ENCODE measurements at places on chromosomes 11 and 22. TPM values are rescaled to one million over a fixed set of nuclear protein-coding genes. Genes with fewer than 3 reads are reported as not detected.

Gene OR10AG1
- total RNA-seq = 0.19 TPM

Gene RAB38
- 5.9 TPM for total RNA-seq

Gene CABP4
- total RNA-seq = 0.87 TPM

Gene OSBP2
- total RNA-seq = 45.4 TPM

Gene YAP1
- 144 TPM for total RNA-seq

DNA sequence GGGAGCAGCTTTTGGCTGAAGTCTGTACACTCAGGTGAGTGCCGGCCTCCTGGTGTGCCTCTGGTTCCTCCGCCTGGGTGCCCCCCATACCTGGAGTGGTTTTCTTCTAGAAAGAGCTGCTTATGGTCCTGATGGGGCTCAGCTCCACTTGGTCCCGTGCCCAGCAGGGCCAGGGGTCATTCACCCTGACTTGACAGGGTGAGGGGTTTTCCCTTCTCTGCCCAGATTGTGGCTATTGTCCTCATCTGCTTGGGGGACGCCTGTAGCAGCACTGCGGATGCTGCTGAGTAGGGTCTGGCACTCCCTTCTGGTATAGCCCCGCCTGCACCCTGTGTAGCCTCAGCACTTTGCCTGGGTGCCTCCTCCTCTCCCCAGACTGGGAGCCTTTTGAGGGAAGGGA lies 8.2 kb downstream of the OMP start:
- no peak for DNase-seq

GRCh38 chr22:17350292-17350691 lies 19.0 kb upstream of the CECR2 start:
- DNase-seq = no peak

- DNase-seq = no peak
Measured at GRCh38 chr22:24681236-24681635, 78.2 kb downstream of the GGT1 start.

GRCh38 chr11:116339306-116340098 lies 433.3 kb downstream of the BUD13 start:
- DNase-seq = no peak

DNA sequence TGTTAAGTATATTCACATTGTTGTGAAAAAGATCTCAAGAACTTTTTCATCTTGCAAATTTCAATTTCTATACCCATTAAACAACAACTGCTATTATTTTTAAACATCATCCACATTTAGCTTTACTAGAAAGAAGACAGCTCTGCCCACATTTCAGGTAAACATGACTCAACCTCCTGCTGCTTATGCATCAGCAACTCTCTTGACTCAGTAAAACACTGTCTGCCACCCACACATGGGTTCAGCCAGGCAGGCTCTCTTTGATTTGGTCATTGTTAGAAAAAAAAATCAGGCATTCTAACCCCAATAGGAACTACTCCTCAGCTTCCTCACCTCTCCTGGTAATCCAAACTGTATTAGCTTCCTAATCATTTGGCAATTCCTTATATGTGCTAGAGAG lies 5.1 kb upstream of the ENDOD1 start:
- DNase-seq = no peak

- DNase-seq = no peak
Measured at GRCh38 chr22:37079158-37079557, 27.6 kb downstream of the KCTD17 start.

DNA sequence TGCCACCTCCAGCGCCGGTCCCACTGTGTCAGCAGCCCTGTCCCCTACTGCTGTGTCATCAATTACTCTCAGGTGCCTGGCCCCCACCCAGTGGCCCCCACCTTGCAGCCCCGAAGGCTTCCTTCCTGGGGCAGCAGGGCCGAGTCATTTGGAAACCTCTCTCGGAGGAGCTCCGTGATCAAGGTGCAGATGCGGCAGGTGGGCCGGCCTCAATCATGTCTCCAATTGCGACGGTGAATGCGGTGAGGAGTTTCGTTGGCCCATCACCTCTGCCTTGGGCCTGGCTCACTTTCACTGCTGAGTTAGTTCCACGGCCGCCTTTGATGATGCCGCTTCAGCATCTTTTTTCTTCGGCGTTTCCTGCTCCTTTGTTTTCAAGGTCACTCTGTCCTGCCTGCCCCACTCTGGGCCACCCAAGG lies 11.3 kb upstream of the CXCR5 start:
- DNase-seq = peak; percentile 28

DNA sequence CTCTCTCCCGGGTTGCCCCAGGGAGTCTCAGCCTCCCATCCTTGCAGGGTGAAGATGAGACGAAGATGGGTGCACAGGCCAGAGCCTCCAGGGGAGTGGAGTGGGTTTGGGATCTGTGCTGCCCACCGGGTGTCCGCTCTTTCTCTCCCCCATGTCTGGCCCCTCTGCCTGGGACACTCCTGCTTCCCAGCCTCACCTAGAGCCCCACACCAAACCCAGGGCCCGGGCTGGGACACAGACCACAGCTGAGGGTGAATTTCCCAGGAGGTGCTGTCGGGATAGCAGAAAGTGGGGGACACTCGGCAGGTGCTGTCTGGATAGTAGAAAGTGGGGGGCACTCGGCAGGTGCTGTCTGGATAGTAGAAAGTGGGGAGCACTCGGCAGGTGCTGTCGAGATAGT lies 25.0 kb upstream of the KRTAP5-7 start:
- DNase-seq = no peak

DNA sequence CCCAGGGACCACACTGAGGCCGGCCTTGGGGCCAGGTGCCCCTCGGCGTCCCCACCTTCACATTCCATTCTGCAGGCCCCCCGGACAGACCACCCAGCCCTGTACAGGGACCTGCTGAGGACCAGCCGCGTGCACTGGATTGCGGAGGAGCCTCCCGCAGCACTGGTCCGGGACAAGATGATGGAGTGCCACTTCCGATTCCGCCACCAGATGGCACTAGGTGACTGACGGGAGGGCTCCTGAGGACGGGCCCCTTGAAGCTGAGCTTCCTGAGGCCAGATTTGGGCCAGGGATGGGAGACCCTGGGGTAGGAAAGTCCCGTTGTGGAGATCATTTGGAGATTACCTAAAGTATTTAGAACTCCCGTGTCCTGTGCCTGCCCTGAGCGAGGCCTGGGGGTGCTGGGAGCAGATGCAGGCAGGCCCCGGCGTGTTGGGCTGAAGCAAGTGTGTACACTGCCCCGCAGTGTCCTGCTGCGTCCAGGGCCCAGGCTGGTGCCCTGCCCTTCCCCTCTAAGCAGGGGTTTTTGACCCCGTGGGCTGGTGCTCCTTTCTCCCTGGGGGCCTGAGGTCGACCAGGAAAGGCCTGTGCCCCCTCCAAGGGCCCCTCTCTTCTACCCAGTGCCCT lies 20.0 kb downstream of the TRMU start:
- DNase-seq = peak; percentile 79

DNA sequence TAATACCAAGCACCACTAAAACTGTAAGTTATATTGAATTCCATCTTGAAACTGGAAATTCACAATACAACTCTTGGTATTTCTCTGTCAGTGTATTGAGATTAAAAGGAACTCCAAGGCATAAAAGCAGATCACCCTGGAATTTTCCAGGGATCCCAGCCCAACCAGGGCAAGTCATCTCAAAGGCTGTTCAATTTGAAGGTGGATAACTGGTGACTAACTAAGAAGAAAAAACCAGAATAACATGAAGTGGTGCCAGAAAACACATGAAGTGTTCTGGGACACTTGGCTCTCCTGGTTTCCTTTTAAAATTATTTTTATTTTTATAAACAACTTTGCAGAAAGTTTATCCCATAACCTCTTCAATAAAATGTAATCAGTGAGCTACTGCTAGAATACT lies 7.8 kb upstream of the BMAL1 start:
- DNase-seq = no peak

DNA sequence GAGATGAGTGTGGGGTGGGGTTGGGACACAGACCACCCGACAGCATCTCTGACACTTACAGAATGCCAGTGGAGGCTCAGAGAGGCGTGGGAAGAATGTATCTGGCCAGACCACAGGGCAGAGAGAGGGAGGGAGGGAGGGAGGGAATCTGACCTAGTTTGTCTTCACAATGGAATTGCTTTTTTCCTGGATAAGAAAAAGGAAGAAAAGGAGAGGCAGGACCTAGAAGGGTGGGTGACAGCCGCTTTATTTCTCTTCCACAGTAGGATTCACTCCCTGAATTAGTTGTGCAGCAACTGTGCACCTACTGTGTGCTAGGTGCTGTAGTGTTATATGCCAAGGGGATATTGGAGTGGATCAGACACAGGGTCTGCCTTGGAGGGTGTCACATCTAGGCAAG lies 3.7 kb downstream of the KCNK4 start:
- no peak for DNase-seq

GRCh38 chr11:67500484-67500821 lies 4.7 kb downstream of the PITPNM1 start:
- no peak for DNase-seq

GRCh38 chr11:41446107-41446506 lies 13.3 kb downstream of the LRRC4C start:
- DNase-seq = no peak

- DNase-seq = no peak
Measured at GRCh38 chr11:82539669-82540068, 194.0 kb downstream of the FAM181B start.

DNA sequence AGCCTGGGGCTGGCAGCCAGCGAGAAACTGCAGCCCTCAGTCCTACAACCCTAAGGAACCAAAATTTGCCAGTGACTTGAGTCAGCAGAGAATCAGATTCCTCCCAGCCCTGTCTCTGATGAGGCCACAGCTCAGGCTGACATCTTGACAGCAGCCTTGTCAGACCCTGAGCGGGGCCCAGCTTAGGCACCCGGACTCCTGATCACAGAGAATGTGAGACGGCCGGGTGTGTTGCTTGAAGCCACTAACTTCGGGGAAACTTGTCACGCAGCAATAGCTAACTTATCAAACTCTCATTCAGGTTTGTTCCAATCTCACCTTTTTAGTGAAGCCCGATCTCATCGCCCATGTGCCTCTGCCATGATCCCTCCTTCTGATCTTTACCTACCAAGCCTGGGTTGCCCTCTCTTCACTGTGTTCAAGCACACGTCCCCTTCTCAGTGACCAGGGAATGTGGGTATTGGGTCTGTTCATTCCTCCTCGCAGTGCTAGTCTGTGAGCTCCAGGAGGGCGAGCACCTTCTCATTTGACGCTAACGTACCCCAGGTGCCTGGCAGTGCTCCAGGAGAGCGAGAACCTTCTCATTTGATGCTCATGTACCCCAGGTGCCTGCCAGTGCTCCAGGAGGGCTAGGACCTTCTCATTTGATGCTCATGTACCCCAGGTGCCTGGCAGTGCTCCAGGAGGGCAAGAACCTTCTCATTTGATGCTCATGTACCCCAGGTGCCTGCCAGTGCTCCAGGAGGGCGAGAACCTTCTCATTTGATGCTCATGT lies 280.7 kb downstream of the BRD1 start:
- DNase-seq = no peak

GRCh38 chr11:126893796-126894195 lies 106.8 kb downstream of the KIRREL3 start:
- no peak for DNase-seq

DNA sequence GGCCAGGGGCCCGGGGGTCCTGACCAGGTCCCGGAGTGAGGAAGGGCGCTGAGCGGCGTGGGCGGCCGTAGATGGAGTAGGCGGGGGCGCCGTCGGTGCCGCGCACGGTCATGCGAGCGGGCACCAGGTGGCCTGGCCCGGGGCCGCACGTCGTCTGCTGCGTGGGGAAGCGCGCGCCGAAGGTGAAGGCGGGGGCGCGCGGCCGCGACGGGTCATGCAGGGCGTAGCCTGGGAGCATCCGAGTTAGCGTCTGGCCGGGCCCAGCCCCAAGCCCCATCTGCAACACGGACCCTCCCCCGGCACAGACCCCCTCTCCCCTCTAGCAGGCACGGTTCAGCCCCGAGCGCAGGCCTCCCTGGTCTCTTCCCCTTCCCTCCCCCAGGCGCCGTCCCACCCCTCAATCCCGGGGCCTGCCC lies 1.7 kb upstream of the TYMP start:
- no peak for DNase-seq

DNA sequence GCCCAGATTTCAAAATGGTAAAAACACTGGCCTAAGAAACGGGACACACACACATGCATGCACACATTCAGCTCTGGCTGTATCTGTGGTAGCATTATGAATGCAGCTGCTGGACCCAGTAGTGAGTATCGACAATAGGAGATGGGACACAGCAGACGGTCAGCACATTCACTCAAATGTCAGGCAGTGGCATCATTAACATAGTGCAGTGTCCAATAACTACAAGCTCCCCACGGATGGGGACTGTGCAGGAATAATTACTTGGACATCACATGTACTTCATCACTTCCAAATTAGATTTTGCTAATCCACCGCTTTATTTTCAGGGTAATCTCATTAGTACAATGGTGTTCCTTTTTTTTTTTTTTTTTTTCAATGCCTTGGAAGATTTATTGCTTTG lies 109.5 kb downstream of the FANCF start:
- no peak for DNase-seq

GRCh38 chr11:134632347-134633119 lies 220.5 kb upstream of the B3GAT1 start:
- DNase-seq = no peak

- DNase-seq = no peak
Measured at GRCh38 chr11:99432677-99433076, 411.9 kb downstream of the CNTN5 start.

Data from testis (tissue), 5 donors.